ENCODE measurements at places on chromosomes 5 and 9.

- peak; percentile 2 for DNase-seq
Measured at GRCh38 chr5:42057254-42057690, 132.2 kb downstream of the FBXO4 start.

GRCh38 chr9:5478206-5478605 lies 27.9 kb downstream of the CD274 start:
- DNase-seq, result no peak

GRCh38 chr9:84779883-84780282 lies 110.4 kb downstream of the NTRK2 start:
- no peak for DNase-seq

- DNase-seq, result no peak
Measured at GRCh38 chr9:26811106-26811505, 81.5 kb downstream of the CAAP1 start.

- DNase-seq, result no peak
Measured at GRCh38 chr5:139705655-139706587, 57.8 kb downstream of the CXXC5 start.

DNA sequence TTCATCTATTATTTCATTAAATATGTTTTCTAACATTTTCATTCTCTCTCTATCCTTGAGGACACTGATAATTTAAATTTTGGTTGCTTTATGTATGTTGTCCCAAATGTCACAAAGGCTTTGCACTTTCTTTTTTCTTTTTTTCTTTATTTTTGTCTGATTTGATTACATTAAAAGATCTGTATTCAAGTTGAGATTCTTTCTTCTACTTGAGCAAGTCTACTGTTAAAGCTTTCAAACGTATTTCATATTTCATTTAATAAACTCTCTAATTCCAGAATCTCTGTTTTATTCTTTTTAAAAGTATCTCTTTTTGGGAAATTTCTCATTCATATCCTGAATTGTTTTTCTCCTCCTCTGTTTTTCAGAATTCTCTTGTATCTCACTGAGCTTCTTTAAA lies 106.5 kb downstream of the GNA14 start:
- DNase-seq, result no peak

DNA sequence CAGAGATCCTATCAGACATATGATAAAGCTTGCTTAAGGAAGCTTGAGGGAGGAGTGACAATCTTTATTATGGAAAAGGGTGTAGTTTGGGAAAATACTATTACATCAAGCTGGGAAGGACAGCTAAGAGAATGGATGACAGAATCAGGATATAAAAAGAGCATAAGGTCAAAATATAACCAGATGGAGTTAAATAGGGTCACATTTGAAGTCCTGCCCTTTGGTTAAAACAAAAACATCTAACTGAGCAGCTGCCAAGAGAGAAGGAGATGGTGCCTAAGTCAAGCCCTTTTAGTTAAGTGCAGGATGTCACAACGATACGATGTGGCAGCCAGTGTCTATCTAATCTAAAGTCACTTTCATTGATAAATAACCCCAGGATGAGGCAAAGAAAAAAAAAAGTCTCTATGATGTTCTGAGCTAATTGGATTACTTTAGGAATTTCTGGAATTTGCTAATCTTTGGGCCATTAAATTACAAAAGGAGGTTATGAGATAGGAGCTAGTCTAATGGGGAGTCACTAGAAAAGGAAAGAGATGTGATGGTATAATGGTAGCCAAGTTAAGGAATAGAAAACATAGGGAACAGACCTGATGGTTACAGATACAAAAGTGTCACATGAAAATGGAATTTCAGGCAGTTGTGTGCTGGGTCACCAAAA lies 365.2 kb downstream of the PDE4D start:
- no peak for DNase-seq

DNA sequence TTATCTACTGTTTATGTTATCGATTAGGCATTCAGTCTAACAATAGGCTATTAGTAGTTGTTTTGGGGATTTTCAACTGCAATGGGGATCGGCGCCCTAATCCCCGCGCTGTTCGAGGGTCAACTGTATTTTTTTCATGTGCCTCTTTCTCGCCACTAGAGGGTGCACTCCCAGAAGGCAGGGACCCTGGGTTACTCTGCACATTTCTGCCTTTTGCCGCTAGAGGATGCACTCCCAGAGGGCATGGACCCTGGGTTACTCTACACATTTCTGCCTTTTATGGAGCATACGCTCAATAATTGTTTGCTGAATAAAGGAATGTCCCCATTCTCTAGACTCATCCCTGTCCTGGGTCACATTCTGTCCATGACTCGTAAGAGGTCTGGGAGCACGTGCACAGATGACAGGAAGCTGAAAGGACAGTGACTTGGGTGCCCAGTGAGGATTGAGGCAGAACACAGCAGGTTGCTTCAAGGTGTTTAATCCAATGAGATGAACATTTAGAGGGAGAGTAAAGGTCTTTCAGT lies 27.9 kb upstream of the RECK start:
- peak; percentile 49 for DNase-seq

DNA sequence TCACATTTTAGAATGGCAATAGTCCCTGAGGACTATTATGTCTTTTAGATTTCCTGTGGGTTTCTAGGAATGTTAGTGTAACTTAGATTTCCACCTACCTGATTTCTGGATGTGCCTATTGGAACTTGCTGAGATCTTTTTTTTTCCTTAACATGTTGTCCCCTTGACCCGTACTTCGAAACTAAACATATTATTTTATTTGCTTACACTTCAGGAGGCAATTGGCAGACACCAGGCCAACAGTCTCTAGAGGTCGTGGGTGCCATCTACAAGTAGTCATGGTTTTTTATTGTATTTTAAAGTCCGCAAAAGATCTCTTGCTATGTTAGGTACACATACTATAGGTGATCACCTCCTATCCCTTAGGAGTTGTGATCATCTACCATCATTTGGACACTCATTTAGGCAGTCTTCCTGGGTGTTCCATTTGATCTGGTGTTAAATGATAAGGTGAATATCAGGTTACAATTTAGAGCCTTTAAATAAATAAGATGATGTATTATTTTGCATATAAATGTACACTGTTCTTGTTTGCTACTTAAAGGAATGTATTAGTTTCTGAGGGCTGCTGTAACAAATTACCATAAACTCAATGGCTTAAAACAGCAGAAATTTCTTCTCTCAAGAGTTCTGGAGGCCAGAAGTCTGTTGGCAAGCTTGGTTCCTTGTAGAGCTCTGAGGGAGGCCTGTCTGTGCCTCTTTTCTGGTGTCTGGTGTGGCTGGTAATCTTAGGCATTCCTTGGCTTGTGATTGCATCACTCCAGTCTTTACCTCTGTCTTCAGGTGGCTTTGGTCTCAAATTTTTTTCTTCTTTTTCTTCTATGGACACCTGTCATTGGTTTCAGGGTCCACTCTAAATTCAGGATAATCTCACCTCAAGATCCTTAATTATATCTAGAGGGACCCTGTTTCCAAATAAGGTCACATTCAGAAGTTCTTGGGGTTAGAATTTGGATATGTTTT lies 64.8 kb downstream of the ZCCHC7 start:
- no peak for DNase-seq

GRCh38 chr5:11560915-11561697 lies 343.1 kb downstream of the CTNND2 start:
- DNase-seq, result no peak
